NCI-H1092 (cell line): ENCODE measurements at places on chromosomes 1 and 21.
A peak's percentile ranks its signal among the peaks of the same experiment; 100 is the strongest.

GRCh38 chr1:161086457-161086856 lies 2.9 kb downstream of the NECTIN4 start:
- no peak for DNase-seq

GRCh38 chr1:88746916-88747315 lies 62.8 kb downstream of the PKN2 start:
- no peak for DNase-seq

GRCh38 chr1:162305969-162306368 lies 70.7 kb downstream of the SPATA46 start:
- DNase-seq, result no peak

DNA sequence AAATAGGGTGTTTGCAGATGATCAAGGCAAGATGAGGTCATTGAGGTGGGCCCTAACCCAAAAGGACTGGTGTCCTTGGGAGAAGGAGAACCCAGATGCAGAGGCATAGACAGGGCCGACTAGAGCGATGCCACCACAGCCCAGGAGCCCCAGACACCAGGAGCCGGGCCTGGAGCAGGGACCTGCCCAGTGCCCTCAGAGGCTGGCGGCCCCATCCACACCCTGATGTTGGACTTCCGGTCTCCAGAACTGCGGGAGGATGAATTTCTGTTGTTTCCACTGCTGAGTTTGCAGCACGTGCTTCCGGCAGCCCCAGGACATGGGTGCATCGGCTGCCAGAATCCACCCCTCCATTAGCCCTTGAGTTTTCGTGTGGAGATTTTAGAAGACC lies 7.2 kb upstream of the ACTRT2 start:
- DNase-seq, result no peak

GRCh38 chr1:153539395-153540093 lies 1.2 kb downstream of the S100A5 start:
- no peak for DNase-seq

DNA sequence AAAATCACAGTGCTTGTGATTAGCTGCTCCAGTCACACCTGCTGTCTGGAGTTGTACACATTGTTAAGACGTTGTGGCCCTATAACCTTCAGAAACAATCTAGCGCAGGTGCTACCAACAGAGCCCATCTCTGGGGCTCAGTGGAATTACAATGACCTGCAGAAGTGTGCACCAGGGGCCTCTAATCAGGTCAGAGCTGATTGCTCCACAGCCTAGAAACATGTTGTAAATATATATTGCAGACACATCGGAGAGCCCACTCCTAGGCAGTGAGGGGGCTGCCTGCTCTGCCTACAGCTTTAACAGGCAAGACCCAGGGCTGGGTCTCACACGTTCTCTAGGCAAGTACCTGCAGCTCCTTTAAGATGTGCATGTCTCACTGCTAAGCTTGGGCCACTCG lies 302.0 kb downstream of the SIPA1L2 start:
- DNase-seq, result no peak

GRCh38 chr1:166479052-166479631 lies 312.3 kb upstream of the FAM78B start:
- peak; percentile 25 for DNase-seq

DNA sequence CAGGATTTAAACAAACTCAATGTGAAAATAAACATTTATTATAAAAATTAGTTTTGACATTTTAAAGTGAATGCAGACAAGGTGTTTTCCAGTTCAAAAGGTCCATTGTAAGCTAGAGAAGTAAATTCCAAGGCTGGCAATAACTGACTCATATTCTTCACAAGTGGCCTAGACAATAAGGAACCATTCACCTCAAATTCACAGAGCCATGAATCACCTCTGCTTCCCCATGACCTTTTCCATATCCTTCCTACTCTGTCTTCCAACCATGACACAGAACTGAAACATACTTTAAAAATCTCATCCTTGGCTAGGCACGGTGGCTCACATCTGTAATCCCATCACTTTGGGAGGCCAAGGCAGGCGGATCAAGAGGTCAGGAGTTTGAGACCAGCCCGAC lies 24.8 kb downstream of the F11R start:
- DNase-seq, result no peak

GRCh38 chr21:36323032-36323431 lies 3.0 kb downstream of the MORC3 start:
- DNase-seq, result no peak

- DNase-seq, result no peak
Observed at GRCh38 chr21:35043549-35043948, 5.6 kb downstream of the RUNX1 start.

GRCh38 chr1:28412731-28413130 lies 43.2 kb downstream of the PHACTR4 start:
- no peak for DNase-seq

- no peak for DNase-seq
Observed at GRCh38 chr1:236699366-236699765, 13.1 kb downstream of the ACTN2 start.

DNA sequence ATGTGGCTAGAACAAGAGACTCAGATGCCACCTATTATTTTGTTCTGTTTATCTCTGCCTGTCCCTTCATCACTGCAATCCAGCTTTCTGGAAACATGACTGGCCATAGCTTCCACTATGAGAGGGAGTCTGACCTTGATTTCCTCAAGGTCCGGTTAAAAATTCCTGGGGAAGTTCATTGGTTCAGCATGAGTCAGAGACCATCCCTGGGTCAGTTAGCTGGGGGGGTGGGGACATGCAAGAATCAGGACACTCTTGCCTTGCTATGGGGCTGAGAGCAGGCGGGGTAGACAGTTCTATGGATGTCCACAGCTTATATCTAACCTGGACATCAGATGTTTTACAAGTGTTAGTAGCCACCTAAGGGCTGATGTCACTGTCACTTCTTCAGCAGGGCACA lies 81.1 kb downstream of the TENT5C start:
- DNase-seq, result no peak

DNA sequence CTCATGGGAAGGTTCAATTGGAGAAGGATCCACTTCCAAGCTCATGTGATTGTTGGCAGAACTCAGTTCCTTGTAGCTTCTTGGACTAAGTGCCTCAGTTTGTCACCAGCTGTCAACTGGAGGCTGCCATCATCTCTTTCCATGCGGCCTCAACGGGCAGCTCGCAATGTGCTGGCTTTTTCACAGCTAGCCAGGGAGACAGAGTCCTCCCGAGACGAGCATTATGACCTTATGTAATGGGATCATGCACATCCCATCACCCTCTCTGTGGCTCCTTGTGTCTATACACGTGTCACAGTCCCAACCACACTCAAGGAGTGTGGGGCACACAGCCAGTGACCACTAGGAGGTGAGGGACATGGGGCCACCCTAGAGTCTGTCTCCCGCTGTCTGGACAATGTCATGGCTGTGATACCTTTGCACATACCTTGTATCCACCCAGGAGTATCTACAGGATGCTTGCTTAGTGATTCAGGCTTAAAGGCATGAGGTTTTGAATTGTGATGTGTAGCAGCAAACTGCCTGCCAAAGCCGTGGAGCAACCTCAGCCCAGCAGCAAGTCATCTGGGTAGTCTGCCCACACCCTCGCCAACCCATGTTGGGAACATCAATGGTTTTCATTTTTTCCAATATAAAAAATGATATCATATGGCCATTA lies 3.9 kb upstream of the KRTAP10-6 start:
- no peak for DNase-seq

- no peak for DNase-seq
Observed at GRCh38 chr1:222750651-222751050, 13.6 kb downstream of the FAM177B start.

GRCh38 chr1:223742856-223743517 lies 30.6 kb downstream of the CAPN2 start:
- DNase-seq, result peak; percentile 84

DNA sequence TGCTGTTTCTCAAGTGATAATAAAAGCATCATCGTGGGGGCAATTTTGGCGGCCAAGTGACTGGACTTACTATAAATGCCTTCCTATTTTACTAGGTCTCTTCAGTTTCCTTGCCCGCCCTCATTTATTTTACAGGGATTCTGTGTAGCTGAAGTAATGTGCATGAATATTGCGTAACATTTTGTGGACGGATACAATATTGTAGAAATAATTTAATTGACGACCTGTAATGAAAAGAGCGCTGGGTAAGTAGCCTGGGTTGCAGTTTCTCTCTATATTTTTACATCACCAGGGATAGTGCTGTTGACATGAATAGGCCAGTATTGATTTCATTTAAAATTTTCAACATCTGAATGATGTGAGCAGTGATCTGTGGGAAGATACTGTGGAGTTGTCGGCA lies 28.1 kb upstream of the LMO4 start:
- DNase-seq, result no peak

- DNase-seq, result no peak
Observed at GRCh38 chr1:67355745-67356424, 48.2 kb downstream of the IL12RB2 start.

- DNase-seq, result no peak
Observed at GRCh38 chr1:66394603-66395002, 139.3 kb upstream of the SGIP1 start.

GRCh38 chr1:183869664-183870063 lies 64.7 kb downstream of the RGL1 start:
- no peak for DNase-seq

DNA sequence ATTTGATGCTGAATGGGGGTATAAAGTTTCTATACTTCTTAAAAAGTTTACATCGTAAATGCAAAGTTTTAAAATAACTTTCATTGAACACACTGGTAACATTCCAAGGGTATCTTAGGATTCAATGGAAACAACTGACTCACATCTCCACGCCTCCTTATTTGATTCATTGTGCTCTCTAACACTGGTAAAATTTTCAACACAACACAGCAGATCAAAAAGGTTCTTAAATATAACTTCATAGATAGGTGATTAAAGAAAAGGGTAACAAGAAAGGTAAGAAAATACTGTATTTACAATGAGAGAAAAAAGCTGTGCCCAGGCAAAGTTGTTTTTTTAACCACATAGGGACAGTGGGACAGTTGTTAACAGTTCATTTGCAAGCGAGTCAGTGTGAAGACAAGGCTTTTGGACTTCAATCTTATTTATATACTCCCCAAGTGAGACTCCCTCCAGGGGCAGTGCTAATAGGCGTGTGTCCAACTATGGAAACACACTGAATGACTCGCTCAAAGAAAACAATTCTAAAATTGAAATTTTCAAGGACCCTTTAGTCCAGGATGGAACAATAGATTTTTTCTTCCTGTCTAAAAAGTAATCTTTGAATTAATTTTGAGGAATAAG lies 140.5 kb downstream of the TIAM1 start:
- DNase-seq, result no peak

DNA sequence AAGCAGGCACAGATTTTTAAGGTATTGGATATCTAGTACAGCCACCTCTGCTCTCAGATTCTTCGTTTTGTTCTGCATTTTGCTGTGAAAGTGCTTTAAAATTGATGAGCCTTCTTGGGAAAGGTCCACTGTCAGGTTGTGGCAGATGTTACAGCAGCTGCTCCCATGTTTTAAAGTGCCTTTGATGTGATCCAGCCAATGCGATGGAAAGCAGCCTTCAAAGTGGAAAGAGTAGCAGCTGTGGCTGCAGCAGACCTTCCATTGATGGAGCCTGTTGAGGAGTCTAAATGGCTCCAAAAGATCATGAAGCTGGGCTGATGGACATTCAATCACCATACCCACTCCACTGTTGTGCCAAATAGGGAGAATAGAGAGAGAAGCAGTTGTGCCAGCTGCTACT lies 816.9 kb downstream of the PLA2G4A start:
- DNase-seq, result no peak

- DNase-seq, result no peak
Observed at GRCh38 chr1:171654201-171654941, 1.9 kb upstream of the MYOC start.

- no peak for DNase-seq
Observed at GRCh38 chr1:167689567-167689920, 32.2 kb upstream of the MPZL1 start.

DNA sequence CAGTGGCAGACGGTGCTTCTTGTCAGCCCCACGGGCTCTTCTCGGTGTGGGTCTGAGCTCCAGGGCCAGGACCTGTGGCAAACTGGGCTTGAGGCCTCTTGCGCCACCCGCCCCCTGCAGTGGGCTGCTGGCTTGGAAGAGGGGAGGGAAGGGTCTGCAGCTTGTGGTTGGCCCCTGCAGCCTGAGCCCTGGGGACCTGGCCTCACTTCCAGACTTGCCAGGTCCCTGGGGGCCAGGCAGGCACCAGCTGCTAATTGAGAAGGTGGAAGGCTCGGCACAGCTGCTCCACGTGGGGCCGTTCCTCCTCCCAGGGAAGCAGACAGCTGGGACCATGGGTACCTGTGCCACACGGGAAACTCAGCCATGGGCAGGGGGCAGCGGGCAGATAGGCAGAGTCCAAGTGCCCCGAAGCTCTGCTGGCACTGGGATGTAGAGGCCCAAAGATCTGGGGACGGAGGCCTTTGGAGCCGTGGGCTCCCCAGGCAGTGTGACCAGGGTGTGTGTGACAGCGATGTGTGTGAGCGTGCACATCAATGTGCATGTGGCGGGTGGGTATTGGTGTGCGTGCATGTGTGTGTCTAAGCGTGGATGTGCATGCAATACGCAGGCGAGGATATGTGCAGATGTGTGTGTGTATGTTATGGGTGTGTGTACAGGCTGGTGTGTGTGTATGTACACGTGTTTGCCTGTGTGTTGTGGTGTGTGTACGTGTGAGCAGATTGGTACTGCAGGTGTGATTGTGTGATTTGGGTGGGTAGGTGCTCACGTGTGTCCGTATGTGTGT lies 39.3 kb downstream of the TP73 start:
- no peak for DNase-seq

DNA sequence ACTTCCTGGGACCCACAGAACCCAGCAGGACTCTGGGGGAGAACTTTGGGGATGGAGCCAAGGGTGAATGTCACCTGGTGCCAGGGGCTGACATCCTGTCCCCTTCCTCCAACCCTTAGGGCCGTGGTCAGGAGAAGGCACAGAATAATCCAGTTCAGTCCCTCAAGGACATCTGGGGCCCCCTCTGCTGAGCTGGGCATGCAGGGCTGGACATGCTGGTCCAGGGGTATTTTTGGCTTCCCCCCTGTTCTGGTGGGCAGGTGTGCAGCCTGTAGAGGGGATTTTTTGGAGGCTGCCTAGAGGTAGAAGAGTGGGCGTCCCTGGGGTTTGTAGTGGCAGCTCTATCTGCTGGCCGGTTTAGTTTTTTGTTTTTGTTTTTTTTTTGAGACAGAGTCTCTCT lies 3.4 kb upstream of the CROCC start:
- no peak for DNase-seq

- DNase-seq, result no peak
Observed at GRCh38 chr1:239718997-239719628, 332.7 kb downstream of the CHRM3 start.

DNA sequence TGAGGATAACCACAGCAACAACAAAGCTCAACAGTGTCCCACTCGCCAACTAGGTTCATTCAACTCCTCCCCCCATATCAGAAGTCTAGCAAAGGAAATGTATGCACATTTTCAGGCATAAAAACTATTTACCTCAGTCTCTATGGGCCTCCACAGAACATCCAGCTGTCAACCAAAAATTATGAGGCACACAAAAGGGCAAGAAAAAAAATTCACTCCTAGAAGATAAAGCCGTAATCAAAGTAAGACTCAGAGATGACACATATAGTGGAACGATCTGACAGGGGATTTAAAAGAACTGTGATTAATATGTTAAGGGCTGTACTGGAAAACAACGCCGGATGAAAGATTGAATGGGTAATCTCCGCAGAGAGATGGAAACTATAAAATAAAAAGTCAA lies 158.7 kb downstream of the NTPCR start:
- DNase-seq, result no peak
